Activated CD4-positive, CD25-positive, alpha-beta regulatory T cell (primary cell): ENCODE measurements at places on chromosomes 3 and 15.

DNA sequence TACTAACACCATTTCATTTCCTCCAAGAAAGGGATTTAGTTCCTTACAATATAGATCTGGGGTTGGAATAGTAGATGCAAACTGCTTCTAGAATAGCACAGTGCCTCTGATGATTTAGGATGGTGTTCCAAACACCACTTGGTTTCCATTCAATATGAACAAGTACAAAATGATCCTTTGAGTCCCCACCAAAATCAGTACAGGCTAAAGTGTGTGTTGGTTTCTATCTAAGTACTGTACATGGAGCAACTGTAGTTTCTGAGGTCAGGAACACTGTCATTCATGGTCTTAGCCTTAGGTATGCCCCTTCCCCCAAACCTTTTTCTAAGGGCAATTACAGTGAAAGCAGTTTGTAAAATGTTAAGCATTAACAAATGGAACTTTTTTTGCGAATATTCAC, 162.3 kb downstream of the TNIK start:
- DNase-seq: no peak

GRCh38 chr3:124888482-124889441, 1.6 kb upstream of the ITGB5 start:
- DNase-seq: no peak

DNA sequence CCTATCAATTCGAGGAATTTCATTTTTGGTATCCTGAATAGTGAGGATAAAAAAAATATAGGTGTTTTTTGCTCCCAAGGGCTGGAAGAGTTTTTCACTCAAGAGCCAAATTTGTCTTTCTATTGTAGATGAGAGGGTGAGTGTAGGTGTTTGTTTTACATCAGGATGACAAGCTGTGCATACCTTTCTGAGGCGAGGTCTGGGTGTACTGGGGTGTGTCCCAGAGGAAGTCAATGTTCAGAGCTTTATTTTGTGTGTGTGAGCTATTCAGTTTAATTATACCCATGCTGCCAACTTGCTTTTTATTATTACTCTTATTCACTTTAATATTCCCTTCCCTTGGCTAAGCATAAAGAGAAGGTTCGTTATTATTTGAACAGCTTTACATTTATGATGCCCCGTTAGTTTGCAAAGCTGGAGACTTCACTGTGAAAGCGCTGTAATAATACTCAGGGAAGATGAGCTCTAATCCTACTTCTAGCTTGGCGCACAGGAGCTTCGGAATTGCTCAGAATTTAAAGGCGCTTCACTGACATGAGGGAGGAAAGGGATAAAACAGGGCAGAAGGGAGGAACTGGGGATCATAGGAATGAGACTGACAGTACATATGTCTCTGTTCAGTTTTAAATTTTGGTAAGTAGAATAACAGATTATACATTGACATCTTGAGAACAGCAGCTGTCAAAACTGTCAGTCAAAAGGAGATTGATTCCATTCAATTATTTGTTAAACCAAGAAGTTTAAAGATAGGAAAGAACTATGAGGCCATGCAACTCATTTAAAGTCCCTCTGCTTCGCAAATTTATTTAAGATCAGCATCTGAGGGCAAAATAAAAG, 117.7 kb upstream of the TP63 start:
- no peak for DNase-seq

GRCh38 chr3:138354376-138354775, 6.0 kb downstream of the MRAS start:
- no peak for DNase-seq

DNA sequence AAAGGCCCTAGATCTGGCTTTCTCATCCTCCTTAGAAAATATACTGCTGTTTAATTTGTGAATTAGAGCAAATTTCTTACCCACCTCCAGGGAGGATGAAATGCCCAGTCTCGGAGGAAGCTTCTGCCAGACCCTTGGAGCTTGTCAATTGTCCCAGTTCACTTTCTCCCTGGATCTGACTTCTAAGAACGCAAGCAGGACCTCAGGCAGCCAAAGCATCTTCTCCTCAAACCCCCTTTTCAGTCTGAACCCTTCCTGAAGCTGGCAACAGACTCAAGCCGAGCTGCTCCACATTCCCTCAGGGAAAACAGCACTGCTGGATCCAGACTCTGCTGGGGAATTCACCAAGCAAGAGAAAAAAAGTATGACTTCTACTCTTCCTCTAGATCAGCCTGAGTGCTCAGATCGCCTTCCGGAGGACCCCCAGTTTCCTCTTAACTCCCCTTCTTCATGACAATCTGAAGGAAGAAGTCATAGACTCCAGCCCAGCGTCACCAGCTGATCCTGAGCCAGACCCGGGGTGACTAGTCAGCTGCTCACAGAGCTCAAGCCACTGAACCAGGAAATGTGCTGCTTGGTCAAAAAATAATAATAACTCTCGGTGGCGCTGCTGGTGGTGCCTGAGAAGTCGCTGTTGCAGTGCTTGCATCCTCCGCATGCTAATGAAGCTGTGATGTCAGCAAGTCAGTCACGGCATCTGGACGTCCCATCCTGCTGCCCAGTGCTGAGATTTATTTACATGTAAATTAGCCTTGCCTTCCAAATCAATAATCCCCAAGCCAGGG, at the start of gene PRICKLE2:
TSS of gene PRICKLE2 (minus strand) at position 641 of the 785 bp plus-strand sequence. CDS start 26,539 bp downstream, outside the sequence.
- no peak for DNase-seq

DNA sequence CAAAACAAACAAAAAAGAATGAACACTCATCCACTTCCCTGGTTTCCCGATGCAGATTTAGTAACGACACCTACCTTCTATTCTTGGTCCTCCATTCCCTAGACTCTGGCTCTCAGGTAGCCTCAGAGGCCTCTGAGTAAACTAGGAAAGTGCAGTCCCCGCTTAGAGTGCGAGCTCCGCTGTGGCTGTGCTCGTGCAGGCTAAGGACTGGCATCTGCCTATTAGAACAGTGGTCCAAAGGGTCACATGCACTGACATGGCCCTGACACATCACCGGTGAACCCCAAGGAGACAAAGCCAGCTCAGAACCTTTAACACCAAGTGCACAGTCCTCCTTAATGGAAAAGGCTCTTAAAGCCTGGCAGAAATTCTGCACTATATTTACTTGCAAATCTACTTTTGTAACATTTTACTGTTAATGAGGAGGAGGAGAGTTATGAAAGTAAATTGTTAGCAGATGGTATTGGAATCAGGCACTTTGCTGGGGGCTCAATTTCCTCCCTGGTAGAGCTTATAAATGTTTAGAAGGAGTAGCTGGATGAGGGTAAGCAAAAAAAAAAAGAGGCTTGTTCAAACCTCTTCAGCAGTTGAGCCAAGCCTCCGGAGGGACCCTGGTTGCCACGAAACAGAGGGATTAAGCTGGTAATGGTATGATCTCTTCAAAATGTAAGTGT, 31.1 kb downstream of the VGLL4 start:
- no peak for DNase-seq

GRCh38 chr3:122395582-122395981, 11.6 kb downstream of the FAM162A start:
- no peak for DNase-seq

DNA sequence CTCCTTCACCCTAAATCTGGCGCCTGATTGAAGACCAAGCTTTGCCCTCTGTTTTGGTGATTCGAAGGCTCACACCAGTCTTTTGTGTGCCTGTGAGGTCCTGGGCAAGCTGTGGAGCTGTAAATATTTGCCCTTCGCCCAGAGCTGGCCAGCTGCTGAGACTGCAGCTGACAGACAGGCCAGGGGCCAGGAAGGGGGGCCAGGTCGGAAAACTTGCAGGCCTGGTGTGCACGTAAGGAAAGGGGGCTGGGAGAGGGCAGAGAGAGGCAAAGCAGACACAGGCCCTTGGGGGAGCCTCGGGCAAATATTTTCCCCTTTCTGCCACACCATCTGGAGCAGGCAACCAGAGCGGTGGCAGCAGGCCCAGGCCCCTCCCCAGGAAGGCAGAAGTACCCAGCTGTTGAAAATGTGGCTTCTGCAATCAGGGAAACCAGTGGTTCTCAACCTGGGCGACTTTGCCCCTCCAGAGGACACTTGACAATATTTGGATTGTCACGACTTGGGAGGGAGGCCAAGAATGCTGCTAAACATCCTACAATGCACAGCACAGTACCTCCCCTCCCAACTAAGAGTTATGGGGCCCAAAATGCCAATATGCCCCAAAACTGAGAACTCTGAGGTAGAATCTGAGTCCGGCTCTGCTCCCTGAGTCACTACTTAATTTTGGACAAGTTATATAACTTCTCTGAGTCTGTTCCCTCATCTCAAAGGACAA, 2.5 kb downstream of the PDZRN3 start:
- DNase-seq: no peak

DNA sequence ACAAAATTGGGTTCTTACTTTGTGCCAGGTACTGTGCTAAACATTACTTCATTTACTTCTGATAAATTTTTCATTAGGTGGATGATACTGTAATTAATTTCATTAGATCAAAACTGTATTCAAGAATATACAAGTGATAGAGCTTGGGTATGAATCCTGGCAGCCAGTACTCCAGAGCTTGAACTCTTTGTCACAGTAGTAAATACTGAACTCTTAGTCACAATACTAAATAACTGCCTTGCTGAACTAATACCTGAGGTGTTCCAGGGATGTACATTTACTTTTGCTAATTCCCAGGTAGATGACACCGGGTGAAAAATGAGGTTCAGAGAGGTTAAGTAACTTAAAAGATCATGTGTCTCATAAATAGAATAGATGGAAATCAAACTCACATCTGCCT, 20.3 kb downstream of the FXR1 start:
- DNase-seq: no peak

DNA sequence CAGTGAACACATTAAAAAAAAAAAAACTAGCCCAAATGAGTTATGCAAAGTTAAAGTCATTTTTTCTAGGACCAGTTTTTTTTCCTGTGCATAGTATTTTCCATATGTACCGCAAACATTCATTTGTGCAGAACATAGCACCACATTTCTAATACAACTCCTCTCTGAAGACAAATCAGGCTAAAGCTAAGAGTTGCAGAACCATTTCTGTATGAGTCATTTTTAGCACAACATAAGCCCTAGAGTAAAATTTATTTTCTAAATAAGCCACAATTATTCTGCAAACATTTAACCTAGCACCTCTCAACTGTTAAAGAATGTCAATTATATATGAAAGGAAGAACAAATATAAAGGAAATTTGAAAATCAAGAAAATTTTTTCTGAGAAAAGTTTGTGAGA, 375.8 kb downstream of the TIGIT start:
- DNase-seq: no peak

GRCh38 chr3:149203758-149204157, 17.9 kb downstream of the CP start:
- no peak for DNase-seq

GRCh38 chr15:83458381-83458780, 11.2 kb downstream of the SH3GL3 start:
- DNase-seq: no peak

DNA sequence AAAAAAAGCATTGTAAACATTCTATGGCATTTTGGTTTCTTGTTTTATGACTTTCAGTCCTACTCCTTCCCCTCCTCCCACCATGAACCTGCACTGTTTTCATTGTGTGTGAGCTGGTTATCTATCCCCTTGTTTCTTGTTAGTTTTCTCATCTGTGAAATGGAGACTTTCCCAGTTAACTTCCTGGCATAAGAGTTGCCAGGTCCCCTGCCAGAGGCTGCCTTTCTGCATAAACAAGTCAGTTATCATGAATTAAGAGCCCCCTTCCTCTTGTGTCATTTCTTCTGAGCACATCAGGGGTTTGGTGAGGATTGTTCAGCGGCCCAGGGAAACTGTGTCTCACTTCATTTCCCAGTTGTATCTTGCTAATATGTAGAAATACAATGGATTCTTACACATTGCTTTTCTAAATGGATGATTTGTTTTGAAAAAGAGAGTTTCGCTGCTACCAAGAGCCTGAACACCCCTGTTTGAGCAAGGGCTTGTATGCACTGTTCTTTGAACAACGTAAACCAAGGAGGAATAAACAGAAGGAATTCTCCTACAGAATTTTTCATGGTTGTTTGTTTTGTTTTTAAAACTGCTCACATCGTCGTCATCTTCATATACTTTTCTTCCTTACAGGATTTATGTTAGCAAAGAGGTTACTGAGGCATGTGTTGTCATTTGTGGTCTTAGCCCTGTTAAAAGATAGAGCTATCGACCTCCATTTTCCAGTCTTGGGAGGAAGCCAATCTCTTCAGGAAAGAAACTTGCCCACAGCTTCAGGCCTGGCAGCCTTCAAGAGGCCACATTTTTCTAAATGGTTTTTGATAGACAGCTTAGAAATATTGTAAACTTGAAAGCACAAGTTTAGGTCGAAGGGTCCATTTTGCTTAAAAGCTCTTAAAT, 144.6 kb upstream of the IL12A start:
- no peak for DNase-seq
